ENCODE measurements at places on chromosomes 13 and 19.

GRCh38 chr13:75395066-75395465 is 86.9 kb downstream of the TBC1D4 start:
- no peak for DNase-seq

GRCh38 chr19:4035582-4035981 is 28.0 kb downstream of the PIAS4 start:
- DNase-seq: no peak

- no peak for DNase-seq
These were observed 5.6 kb downstream of the MAN2B1 start for GRCh38 chr19:12660980-12661379.

- DNase-seq: no peak
These were observed 11.5 kb upstream of the CAPNS1 start for GRCh38 chr19:36128392-36128736.

DNA sequence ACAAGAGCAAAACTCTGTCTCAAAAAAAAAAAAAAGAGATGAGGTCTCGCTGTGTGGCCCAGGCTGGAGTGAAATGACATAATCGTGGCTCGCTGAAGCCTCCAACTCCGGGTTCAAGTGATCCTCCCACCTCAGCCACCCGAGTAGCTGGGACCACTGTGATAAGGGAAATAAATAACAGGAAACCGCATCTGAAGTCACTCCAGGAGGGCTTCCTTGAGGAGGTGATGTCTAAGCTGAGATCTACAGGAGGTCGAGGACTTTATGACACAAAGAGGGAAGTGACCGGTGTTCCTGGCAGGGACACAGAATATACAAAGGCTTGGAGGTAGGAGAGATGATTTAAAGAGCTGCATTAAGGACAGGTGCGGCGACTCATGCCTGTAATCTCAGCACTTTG is 8.9 kb upstream of the NR2F6 start:
- no peak for DNase-seq

DNA sequence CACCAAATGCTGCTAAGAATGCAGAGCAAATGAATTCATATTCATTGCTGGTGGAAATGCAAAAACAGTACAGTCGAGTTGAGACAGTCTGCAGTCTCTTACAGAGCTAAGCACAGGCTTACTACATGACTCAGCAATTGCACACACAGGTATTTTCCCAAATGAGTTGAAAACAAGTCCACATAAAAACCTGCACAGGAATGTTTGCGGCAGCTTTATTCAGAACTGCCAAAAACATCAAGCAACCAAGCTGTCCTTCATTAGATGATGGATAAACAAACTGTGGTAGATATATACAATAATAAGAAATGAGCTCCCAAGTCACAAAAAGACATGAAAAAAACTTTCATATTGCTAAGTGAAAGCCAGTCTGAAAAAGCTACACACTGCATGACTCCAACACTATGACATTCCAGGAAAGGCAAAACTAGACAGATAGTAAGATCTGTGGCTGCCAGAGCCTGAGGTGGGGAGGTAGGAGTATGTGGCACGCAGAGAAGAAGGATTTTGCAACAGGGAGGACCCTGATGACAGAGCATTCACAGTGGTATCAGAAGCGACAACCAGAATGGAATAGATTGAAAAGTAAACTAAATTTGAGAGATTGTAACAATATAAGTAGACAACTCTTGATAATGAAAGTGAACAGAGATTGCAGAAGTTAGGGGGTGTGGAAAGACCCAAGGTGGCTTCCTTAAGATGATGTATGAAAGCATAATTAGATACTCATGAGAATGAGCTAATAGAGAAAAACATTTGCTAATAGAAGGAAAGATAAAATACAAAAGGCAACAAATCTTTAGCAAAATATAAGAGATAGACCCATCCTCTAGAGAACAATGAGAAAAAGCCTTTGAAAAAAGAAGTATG is 52.7 kb downstream of the TSC22D1 start:
- no peak for DNase-seq

- no peak for DNase-seq
These were observed 349.5 kb downstream of the TSHZ3 start for GRCh38 chr19:30999726-31000125.

DNA sequence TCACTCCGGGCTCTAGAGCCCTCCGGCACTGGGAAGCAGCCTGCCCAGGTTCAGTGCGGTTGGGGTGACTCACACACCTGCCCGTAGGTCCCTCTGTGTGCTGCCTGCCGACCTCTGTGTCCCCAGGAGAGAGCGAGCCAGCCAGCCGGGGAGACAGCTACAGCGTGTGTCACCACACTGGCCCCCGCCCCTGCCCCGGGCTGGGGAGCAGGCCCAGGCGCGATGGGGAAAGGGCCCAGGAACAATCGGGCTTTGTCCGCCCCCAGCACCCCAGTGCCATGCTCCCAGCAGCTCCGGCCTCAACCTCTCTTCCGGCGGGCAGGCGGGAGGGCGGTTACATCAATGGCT is at the start of gene KLK6:
TSS of gene KLK6 (minus strand) at position 179 of the 348 bp plus-strand sequence. CDS start 1,487 bp downstream, outside the sequence.
- no peak for DNase-seq
